CD4-positive, alpha-beta T cell treated with Interleukin-6 for 4 hours (primary cell): ENCODE measurements at places on chromosomes 1 and 21.

DNA sequence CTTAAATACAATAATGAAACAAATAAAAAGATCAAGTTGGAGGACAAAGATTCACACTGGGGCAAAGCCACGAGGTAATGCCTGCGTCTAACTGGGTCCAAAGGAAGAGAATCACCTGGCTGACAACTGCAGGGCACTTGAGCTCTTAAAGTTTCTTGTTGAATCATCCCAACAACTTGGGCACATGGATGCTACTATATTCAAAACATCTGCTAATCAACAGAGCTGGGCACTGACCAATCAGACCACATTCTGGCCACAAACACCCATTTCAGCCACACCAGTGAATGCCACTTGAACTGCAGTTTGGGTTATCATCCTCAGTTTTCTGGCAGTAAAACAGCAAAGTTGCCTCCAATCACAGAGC lies 51.0 kb downstream of the ABCA4 start:
- no peak for DNase-seq

DNA sequence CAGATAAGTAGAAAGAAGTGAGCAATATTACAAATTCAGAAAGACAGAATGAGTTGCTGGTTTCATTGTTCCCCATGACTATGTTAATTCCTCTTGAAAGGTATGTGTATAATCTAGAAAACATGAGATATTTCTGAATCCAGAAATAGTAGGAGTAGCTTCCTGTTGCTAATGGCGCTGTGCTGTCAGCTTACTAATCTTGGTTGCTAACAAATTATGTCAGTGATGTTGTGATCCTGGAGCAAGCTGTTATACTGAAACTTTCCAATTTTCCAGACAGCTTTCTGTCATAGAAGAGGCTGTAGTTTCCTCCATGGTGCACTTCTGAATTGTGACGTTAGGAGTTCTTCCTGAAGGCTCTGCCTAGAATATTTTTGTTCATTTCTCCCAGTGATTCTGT lies 372.3 kb downstream of the USP25 start:
- DNase-seq = no peak

- DNase-seq = no peak
Observed at GRCh38 chr1:162093095-162093494, 23.6 kb downstream of the NOS1AP start.

- DNase-seq = no peak
Observed at GRCh38 chr1:15328351-15329103, 81.2 kb upstream of the EFHD2 start.
